ENCODE measurements at places on chromosomes 3 and 15.
A peak's percentile ranks its signal among the peaks of the same experiment; 100 is the strongest.

DNA sequence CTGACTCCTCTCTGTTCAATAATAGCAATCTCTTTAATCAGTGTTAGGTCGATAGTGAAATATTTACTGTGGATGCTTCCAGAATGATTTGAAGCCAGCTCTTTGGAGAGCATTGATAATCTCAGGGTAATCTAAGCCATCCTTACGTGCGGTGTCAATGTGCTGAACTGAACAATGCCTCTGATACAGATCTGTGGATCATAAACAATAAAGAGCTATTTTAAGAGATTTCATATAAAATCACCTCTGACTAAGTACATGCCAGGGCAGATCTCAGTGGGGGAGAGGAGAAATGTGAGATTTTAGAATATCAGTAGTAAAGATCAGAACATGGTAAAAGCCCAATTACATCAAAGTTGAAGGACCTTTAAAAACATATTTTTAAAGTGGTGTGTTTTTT is 319.3 kb upstream of the GBE1 start:
- DNase-seq = no peak

GRCh38 chr3:160754371-160754854 is 1.6 kb upstream of the PPM1L start:
- DNase-seq = peak; percentile 60

DNA sequence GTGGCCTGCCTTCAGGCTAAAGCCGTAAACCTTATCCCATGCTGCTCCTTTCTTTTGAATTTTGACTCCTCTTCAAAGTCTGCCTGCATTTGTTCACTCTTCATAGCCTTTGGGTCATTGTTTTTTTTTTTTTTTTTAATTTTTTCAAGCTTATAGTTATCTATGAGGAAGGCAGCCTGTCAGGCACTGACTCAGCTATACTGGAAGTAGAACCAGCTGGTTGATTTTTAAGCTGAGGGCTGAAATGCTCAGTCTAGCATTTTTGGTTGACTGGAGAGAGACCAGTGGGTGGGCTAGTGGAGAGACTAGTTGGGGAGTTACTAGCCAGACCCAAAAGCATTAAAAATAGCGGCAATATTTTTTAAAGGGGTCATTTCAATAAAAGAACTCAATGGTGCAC is 44.1 kb downstream of the C3orf20 start:
- DNase-seq = no peak

- DNase-seq = no peak
These were observed 116.7 kb downstream of the NUP210 start for GRCh38 chr3:13303410-13303809.

GRCh38 chr15:51634591-51635198 is 12.1 kb upstream of the DMXL2 start:
- no peak for DNase-seq

DNA sequence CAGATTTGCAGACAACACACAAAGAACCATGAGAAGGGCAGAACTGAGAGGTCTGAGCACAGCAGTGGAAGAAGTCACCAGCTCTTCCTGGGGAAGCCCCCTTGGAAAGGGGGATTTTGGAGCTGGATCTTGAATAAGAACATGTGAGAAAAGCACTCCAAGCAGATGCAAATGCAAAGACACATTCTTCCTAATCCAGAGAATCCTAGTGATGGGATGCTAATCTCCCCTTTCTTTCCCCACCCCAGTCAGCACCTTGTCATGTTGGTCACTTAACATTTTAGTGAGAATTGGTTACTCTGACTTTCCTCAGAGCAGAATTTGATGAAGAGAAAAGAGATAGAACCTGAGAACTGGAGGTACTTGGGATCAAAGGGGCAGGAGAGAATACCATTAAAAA is 148.5 kb downstream of the SSR3 start:
- DNase-seq = no peak

- no peak for DNase-seq
These were observed 441.6 kb upstream of the NAALADL2 start for GRCh38 chr3:174417573-174417972.

DNA sequence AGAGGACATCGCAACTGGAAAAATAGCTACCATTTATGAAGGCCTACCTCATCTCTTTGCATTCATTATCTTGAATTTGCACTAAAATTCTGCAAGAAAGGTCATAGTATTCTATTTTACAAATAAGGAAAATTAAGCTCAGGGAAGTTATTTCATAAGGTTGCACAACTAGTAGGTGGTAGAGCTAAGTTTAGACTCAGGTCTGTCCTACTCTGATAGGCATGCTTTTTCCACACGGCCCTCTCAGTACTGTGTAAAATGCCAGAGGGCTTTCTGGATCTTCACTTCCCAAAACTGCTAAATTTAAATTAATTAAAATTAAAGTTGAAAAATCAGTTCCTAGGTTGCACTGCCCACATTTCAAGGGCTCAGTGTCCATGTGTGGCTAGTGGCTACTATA is 18.3 kb downstream of the MAP2K1 start:
- DNase-seq = no peak
